Thyroid gland (tissue), 4 donors: ENCODE measurements at places on chromosomes 1 and 21. TPM values are rescaled to one million over a fixed set of nuclear protein-coding genes. Genes with fewer than 3 reads are reported as not detected.

ADGRL2 gene
- 141 TPM for total RNA-seq

MYOG gene
- total RNA-seq: not detected

KCNA2 gene
- 2.9 TPM for total RNA-seq

DNA sequence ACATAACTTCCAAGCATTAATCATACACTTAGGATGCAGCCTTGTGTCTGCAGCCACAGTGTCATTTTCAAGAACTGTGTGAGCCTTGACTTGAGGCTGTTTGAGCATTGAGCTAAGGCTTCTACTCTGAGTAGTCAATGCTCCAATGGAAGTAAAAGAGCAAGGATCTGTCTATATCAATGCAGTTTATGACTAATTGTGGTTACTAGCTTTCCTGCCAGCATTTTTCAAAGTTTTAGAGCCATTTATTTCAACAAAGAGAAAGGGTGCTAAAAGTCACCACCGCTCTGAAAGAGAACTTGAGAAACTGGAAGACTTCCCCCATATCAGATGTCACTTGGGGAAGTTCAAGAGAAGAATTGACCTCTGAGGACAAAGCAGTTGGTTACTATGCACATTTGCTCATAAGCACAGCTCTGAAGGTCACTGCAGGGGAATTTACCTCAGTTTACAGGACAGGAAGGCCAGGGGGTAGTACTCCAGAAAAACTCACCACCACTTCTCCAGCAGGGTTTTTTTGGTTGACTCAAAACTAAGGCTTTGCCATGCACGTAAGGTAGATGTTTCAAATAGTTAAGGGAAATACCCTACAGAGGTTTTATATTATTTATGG lies 24.5 kb upstream of the RGS1 start:
- no peaks in the 10 kb centered on the region for H3K4me1 ChIP-seq
- DNase-seq: no peak
- H3K4me3 ChIP-seq: no peak overlapping the region
- no peak overlapping the region for H3K27ac ChIP-seq

DNA sequence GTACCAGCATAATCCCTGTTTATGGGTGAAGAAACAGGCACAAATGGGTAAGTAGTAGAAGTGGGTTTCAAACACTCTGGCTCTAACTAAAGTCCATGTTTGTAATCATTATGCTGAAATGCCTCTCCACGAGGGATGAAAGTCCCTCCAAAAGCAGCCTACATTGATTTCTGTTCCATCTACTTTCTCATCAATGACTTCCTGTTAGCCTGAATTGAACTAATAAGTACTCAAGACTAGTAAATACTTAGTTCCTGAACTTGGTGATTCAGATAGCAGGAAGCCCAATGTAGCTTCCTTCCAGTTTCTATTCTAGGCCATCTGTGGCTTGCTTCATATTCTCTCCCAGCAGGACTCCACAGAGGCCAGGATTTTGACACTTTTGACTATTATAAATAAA lies 11.3 kb upstream of the BACH1 start:
- no peak overlapping the region for H3K4me3 ChIP-seq
- H3K27ac ChIP-seq: no peak overlapping the region
- no peaks in the 10 kb centered on the region for H3K27me3 ChIP-seq
- H3K36me3 ChIP-seq: no peaks in the 10 kb centered on the region
- H3K4me1 ChIP-seq: no peaks in the 10 kb centered on the region

DNA sequence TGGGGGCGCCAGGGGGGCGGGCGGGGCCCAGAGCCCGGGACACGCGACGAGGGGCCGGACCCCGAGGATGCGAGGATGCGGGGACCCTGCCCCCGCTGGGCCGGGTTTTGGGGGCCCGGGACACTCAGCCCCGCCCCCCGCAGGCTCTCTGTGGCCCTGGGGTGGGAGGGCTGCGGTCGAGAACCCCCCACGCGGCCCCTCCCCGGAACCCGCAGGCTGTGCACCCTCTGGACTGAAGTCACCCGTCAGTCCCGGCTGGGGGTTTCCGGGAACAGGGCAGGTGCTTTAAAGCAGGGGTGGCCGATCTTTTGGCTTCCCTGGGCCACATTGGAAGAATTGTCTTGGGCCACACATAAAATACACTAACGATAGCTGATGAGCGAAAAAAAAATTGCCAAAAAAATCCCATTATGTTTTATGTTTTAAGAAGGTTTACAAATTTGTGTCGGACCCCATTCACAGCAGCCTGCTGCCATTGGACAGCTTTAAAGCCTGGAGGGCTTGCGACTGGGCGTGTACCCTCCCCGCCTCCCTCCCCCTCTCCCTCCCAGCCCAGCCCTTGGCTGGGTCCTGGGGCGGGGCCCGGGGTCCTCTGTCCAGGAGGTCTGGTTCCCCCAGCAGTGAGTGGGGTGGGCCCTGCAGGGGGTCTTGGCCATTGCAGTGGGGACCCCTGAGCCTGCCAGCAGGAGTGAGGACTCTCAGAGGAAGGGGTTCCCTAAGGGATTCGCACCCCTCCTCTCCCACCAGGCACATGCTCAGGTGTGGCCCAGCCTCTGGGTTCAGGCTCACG lies 21.6 kb upstream of the C1orf159 start:
- peaks cover 12% of the 10 kb centered on the region for H3K27me3 ChIP-seq
- no peaks in the 10 kb centered on the region for H3K36me3 ChIP-seq
- no peak overlapping the region for H3K27ac ChIP-seq

DNA sequence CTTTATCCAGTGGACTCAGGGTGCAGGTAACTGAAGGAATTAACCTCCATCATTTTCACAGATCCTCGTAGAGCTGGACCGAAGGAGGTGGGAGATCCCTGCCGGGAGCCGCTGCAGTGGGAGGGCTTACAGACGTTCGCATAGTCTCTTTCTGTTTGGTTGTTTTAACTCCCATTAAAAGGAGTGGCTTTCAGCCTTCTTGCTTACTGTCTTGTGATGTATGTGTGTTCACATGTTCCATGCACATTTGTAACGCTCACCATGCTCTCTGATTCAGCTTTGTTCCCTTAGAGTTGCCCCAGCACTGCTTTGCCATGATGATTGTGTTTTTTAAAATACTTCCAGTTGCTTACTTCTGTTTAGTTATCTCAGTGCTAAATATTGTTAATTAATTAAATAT lies 85.8 kb downstream of the ADARB1 start:
- no peak overlapping the region for H3K27ac ChIP-seq
- no peaks in the 10 kb centered on the region for H3K27me3 ChIP-seq
- H3K36me3 ChIP-seq: no peaks in the 10 kb centered on the region
- no peak overlapping the region for H3K4me3 ChIP-seq
- H3K4me1 ChIP-seq: no peaks in the 10 kb centered on the region
- no peak for DNase-seq
